ENCODE measurements at places on chromosomes 3 and 15. TPM values are rescaled to one million over a fixed set of nuclear protein-coding genes. Genes with fewer than 3 reads are reported as not detected.
A peak's percentile ranks its signal among the peaks of the same experiment; 100 is the strongest.

The TRAT1 gene
- polyA plus RNA-seq: not detected

The TF gene
- polyA plus RNA-seq: 1.4 TPM

The ITPKA gene
- 6.4 TPM for polyA plus RNA-seq

DNA sequence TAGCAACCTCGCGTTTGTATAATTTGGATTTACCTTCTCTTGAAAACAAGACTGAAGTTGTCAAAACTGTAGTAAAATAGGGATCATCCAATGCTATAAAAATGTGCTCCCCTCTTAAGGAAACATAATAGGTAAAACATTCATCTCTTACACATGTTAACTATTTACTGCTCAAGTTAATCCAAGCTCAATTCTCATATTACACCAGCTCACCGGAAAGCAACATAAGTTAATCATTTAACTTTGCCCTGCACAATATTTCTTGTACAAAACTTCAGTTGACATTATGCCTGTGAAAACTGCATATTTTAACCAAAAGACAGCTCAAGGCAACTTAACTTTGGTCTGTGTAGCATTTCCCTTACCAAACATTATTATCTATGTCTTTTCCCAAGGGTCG, 634.2 kb downstream of the NAALADL2 start:
- no peak for DNase-seq

GRCh38 chr3:36543276-36543997, 163.1 kb downstream of the STAC start:
- DNase-seq: peak; percentile 9

DNA sequence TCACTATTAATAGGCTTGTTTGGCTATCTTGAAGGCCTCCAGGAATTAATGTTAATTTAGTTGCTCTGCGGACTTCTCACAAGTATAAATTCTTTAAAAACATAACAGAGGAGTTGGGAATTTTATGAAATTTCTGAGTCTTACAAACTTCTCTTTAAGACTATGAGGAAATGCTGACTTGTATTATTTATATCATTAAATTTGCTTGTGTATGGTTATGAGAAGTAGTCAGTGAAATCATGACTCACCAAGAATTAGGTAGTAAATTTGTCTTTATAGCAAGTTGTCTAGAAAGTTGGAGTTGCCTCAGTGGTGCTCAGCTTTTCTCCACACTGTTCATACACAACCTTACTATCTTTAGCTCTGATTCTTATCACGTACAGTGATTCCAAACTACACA, 26.5 kb downstream of the PHLDB2 start:
- no peak for DNase-seq

GRCh38 chr3:32968166-32968919, 16.9 kb downstream of the CCR4 start:
- no peak for DNase-seq

DNA sequence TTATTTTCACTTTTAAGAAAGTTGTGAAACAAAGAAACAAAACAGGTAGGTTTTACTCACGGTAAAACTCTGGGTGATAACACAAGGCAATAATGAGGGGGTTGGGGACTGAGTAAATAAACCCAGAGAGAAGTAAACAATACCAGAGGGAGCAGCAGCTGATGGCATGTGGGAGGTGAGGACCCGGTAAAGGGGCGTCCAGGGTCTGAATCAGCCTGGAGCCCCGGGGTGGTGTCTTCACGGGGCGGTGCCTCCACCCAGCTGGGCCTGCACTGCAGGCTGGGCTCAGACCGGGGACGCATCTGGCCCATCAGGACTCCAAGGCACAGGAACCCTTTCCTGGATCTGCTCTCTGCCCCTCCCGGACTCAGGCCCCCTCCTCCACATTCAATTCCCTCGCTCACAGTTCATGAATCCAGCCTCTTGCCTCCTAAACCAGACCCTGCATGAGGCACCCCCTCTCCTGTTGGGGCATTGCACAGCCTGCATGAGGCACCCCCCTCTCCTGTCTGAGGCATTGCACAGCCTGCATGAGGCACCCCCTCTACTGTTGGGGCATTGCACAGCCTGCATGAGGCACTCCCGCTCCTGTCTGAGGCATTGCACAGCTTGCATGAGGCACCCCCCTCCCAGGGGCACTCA, 73.9 kb upstream of the MFGE8 start:
- DNase-seq: no peak

DNA sequence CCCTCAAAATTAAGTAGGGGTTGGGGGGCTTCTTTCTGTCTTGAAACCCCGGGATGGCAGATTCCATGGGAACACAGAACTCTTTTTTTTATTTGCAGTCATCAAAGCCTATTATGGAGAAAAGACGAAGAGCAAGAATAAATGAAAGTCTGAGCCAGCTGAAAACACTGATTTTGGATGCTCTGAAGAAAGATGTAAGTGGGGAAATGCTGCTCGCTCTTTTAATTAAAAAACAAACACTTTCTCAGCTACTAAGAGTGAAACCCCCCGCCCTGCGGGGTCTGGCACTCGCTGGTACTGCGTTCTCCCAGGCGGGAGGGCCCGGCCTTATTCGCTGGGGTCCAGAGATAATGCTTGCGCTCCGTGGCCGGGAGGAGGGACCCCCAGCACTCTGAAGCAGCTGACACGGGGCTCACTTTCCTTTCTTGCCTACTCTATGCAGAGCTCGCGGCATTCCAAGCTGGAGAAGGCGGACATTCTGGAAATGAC, 615 bp downstream of the HES1 start:
- no peak for DNase-seq

DNA sequence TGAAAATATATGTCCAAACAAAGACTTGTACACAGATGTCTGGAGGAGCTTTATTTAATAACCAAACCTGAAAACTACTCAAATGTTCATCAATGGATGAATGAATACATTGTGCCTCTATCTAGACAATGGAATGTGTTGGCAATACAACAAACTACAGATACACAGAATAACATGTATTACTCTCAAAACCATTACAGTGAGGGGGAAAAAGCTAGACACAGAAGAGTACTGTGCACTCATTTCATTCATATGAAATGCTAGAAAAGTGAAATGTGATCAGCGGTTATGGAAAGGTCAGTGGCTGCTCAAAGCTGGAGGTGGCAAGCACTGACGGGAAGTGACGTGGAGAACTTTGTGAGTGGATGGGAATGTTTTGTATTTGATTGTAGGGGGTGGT, 13.2 kb downstream of the STOML1 start:
- DNase-seq: no peak

- no peak for DNase-seq
Measured at GRCh38 chr3:22106213-22106896, 355.3 kb upstream of the ZNF385D start.

DNA sequence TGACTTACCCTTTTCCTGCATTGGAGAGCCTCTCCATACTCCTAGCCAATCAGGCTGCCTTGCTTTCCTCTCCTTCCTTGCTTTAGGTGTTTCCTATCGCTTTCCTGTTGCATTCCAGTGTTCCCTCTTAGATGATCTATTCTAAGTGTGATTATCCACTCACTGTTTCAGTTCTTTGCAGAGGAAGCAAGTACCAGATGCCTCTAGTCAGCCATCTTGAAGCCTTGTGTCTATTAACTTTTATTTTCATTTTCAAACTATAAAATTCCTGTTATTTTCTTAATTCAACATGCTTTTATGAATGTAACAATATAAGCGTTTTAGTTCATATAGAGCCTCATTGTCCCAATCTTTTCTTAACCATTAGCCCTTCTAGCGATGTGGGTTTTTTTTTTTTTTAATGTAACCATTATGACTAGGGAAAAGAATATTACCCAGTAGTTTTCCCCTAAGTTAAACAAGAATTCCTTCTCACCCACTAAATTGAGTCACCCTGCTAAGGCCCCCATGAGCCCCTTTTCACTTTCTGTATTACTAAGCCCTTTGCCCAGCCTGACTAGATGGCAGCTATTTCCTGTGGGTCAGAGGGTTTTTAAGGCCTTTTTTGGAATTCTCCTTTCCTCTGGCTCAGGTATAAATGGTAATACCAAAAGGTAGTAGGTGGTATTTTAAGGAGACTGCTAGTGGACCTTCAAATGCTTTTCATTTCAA, 229.4 kb upstream of the CTNNB1 start:
- no peak for DNase-seq

DNA sequence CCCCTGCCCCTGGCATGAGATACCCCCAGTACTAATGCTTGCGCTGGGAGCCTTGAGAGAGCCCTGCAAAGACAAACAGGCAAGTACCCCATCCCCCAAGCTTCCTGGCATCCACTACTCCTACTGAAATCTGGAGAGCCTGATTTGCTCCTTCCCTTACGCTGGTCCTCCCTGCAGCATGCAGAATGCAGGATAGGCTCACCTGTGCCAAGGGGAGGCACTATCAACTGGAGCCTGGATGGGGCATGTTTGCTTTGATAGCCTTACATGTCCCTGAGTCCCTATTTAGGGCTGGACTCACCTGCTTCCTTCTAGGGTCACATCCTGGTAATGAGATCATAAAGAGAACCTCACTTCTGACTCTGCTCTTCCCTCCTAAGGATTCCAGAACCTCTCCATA, 42.9 kb downstream of the RAB11A start:
- DNase-seq: no peak

GRCh38 chr3:52328536-52329080, 12.5 kb downstream of the DNAH1 start:
- DNase-seq: no peak

Measured in cardiac muscle cell (in vitro differentiated cells and primary cell).